Foreskin keratinocyte (primary cell): ENCODE measurements at places on chromosomes 5 and 9.
A peak's percentile ranks its signal among the peaks of the same experiment; 100 is the strongest.

DNA sequence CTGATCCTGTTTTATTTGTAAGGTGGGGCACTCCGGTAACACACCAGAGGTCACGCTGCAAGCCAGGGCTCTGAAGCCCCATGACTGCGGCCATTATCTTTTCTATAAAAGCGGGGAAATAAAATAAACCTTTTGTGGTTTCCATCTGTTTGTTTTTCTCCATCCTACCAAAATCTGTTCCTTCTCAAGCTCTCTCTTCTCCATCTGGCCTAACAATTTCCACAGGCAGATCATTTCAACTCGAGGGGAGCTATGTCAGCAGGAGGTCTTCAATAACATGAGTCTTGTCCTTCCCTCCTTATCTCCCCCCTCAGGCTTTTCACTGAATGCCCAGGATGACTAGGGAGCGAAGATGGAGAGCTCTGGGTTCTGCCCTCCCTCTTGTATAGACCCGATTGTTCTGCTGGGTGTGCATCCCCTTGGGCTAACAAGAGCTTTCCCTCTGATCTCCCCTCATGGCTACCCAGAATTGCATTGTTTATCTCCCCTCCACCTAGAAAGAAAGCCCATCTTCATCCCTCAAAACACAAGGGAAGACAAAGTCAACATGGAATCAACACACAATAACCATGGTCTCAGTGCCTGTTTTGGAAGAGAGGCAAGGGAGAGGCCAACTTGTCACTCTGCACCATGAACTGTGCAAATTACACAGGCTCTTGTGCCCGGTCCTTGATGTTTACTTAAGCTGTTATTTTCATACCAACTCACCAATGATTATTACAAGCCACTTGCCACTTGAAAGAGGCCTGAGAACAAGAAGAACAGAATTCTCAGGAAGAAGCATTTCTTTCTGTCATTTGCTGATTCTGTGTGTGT is 187.8 kb downstream of the FANCC start:
- DNase-seq = no peak

- DNase-seq = no peak
Measured at GRCh38 chr5:118592229-118593002, 395.9 kb downstream of the DTWD2 start.

DNA sequence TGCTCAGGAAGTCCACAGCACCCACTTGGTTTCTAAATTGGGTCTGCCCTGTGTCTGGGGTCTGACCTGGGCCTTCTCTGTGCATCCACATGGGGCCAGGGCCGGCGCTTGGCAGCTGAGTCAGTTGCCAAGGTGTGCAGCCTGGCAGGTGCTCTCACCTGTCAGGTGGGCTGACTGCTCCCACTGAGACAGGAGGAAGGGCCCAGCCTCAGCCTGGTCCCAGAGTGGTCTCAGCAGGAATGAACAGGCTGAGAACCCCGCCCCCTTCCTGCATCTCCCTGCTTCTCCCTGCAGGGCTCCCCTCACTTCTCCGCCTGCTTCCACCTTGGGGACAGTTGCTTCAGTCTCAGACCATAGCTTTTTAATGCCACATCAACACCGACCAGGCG is 60.5 kb downstream of the BARX1 start:
- no peak for DNase-seq

DNA sequence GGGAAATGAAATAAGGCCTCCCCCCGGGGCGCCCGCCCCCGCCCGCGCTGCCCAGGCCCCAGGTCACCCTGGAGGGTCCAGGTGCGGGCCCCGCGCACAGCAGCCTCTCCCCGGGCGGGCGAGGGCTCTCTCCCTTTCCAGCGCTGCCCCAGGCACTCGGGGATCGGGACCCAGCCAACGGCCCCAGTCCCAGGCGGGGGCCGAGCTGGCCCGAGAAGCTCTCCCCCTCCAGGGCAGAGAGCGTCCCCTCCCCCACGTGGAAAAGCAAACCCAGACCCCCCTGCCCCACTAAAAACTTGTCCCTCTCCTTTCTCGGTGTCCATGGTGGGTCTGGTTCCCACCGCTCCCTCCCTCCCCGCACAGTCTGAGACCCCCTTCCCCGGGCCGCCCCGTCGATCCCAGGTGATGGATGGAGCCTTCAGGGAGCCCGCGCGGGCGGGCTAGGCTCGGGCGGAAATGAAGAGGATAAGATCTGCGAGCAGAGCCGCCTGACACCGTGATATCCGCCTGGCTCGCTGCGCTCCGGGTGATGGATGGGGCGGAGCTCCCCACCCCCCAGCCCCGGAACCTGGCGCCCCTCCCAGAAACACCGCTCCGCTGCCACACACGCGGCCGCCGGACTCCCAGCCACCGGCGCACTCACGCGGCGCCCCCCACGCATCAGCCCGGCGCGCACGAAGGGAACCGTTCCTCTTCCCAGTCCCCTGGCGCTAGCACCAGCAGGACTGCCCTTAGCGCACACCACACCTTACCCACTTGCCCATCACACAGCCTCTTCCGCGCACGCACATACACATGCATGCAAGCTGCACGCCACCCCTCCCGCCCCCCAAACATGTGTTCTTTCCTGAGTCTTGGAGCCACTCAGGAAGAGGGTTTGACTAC is 81.7 kb upstream of the ZBTB43 start:
- DNase-seq = no peak

DNA sequence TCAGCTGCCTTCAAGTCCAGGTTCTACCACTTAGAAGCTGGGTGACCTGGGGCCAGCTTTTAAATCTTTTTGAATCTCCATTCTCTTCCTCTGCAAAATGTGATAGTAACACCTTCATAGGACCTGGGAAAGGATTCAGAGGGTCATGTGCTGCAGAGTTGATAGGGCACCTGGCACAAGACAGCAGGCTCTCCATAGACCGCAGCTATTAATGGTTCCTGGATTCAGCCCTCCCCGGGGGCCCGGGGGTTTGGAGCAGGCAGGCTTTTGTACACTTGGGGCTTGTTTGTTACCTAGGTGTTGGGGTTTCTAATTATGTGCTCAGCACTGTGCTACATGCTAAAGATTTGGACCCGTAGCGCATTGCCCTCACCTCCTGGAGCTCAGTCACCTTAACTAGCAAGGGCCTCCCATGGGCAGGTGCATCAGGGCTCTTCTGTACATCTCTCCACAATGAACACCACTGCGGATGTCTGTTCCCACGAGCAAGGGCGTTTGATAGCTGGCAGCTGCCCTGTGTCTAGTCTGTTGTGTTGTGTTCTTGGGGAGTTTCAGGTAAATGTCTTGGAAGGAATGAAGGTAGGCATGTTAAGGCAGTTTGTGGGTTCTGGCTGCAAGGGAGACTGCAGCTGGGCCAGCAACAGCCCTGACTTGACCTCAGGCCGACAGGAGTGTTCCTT is 12.1 kb downstream of the PRRC2B start:
- DNase-seq = peak; percentile 42

GRCh38 chr5:37738057-37738691 is 101.7 kb downstream of the GDNF start:
- peak; percentile 91 for DNase-seq

GRCh38 chr5:94039101-94039500 is 297.7 kb upstream of the POU5F2 start:
- no peak for DNase-seq

GRCh38 chr9:121912812-121913627 is 180.1 kb downstream of the TTLL11 start:
- no peak for DNase-seq

DNA sequence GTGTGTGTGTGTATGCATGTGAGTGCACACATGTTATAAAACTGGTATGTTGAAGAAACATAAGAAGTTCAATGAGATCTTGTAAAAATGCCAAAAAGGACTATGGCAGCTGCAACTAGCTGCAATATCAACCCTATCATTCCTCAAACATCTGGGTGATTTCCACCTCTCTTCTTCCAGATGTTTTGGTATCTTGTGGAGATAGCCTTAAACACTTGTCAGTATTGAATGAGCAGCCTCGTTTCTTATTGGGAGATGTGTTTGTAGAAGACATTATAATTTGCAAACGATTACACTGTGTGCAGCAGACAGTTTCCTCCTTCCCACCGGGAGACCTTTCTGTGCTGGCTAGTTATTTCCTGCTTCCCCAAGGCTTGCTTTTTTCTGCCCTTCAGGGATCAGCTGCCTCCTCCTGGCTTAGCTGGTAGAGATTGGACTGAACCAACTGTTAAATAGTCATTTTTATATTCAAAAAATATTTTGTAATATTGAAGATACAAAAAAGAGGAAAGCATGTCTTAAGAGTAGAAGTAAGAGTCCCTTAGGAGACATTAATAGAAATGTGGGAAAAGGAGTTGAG is 168.4 kb upstream of the MPDZ start:
- DNase-seq = no peak

DNA sequence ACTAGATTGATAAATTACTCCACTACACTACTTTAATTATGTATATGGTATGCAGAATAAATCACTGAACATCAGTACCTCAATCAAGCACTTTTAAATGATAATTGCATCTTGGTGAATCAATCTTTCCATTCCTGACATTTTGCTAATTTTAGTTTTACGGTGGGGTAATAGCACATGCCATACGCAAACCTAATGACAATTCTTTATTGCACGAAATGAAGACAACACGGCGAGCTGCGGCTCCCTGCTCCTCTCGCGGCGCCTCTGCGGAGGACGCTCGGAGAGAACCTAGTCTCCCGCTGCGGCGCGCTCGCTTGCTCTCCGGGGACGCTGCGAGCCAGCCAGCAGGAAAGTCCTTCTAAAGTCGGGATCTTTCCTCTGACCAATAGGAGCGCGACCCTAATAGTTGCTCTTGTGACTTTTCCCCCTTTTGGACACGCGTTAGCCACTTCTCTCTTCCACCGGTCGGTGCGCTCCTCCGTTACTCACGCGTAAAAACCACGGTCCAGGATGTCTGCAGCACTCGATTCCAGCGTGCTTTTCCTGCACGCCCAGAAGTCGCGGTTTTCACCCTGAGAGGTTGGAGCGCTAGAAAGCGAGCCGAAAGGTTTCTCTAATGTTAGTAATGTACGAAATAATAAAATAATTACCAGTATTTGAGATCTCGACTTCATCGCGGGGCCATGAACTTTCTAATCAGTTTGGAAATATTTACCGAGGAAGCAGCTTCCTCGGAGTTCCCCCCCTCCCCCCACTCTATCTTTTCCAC is 1.0 kb upstream of the MEF2C start:
- peak; percentile 32 for DNase-seq

DNA sequence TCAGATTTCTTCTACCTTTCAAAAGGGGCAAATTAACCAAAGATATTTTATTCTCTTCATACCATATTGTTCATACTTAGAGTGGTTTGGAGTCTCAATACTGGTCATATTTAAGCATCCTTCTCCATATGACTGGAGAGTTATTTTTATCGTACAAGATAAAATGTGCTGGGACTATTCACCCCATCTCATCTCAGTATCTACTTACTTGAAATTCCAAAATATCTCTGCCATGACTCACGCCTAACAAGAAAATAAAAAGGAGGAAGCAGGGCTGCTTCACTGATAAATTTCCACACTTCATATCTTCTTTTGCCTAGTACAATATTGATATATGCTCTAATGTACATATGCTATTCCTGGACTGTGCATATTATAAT is 277.9 kb upstream of the CDH9 start:
- peak; percentile 78 for DNase-seq

DNA sequence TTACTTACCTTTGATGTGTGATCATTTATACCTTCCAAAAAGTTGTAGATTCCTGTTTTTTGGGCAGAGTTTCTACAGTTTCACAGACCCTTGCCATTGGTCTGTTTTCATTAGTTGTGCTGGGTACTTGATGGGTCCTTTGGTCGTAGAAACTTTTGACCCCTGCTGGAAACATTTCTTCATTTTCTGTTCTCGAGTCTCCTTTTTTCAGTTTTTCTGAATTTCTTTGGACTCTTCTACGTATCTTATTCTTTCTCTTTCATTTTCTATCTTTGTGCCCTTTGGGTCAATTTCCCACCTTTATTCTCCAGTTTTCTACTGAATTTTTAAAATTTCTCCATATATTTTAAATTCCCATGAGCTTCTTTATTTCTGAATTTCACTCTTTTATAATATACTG is 16.7 kb downstream of the AP3S1 start:
- DNase-seq = no peak

DNA sequence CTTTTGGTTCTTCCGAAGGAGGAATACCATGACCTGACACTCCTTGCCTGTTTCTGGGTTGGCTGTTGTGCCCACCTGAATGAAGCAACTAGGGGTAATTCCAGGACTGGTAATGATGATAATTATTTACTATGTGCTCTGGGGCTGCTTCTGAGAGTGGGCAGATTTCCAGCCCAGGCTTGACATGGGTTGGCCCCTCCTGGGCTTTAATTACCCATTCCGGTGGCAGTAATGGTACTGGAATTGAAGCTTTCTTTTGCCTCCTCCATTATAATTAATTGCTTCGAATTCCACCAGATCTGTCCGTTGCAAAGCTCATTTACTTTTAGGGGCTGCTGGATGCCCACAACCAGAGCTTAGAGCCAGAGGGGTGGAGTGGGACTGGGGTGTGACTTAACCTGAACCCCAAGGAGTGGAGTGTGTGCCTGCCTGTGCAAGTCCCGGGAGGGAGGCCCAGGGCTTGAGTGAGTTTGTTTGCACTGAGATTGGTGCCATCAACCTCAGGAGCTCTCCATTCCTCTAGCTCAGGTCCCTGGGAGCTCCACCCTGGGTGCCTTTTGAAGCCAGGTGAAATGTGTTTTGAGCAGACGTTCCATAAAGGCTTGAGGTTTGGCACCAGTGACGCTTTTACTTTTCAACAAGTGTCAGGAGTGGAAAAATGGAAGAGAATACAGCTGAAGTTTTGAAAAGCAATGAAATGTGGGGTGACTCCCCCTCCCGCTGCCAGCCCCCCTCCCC is 214.6 kb downstream of the PDZD2 start:
- DNase-seq = peak; percentile 9

DNA sequence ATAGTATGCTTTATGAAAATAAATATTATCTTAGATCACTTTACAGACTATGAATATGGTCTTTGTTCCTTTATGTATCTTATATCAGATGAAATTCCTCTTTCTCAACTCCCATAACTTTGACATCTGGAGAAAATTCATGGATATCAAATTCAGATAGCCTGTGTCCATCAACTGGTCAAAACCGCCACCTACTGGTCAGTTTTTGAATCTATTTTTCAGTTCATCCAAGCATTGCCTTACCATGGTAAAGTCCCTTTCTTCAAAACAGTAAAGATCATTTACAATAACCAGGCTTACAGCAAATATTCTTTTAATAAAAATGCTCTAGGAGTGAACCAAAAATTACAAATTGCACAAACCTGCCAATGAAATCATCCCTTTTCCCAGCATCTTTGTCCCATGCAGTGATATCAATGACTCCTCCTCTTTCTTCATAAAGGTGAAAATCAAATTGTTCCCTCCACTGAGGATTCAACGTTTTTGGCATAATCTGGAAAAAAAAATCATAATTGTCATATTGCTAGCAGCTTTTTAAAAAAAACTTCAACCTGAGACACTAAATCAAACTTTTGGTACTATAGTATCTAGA is 290.5 kb downstream of the SLF1 start:
- DNase-seq = peak; percentile 37
